ENCODE measurements at places on chromosomes 2 and 18.
A peak's percentile ranks its signal among the peaks of the same experiment; 100 is the strongest.

GRCh38 chr2:8453904-8454302 lies 228.0 kb upstream of the ID2 start:
- DNase-seq, result no peak

DNA sequence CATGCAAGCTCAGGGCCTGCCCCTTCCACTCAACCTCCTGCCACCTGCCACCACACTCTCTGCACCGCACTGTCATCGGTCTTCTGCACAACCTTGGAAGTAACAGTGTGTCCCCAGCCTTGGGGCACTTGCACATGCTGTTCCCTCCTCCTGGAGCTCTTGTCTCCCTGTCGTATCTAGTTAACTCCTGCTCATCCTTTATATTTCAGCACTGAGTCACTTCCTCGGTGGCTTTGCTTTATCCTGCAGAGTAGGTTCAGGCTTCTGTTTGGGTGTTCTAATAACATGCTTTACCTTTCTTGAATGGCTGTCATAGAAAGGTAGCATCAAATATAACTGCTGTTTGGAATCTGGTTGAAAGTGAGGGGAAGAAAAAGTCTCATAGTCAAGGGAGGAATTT lies 25.3 kb downstream of the PAX8 start:
- no peak for DNase-seq

DNA sequence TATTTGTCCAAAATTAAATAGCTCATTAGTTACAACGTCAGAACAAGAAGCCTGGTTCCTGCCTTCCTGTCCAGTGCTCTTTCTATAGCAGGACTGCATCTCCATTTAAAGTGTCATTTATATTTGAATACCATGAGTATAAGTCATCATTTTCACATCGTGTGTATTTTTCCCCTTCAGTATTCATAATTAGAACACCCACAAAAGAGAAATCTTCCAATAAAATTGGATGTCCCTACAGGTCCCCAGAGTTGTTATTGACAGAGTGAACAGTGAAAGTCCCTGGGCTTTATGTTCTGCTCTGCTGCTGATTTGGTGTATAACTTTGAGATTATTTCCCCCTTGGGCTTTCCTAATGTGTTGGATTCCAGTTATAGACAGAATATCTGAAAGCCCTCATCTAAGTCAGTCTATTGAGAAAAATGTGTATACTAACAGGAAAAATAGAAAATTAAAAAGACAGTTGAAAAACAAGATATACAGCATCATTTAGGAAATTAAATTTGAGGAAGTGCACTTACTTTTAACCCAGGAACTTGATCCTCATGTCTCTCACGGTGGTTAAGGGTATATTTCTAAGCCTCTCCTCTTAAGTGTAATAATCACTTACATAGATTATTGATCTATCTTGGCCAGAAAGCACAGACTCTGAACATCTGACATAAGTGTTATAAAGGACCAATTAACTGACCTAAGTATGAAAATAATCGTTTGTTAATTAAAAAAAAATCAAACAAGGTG lies 15.2 kb upstream of the REV1 start:
- no peak for DNase-seq

DNA sequence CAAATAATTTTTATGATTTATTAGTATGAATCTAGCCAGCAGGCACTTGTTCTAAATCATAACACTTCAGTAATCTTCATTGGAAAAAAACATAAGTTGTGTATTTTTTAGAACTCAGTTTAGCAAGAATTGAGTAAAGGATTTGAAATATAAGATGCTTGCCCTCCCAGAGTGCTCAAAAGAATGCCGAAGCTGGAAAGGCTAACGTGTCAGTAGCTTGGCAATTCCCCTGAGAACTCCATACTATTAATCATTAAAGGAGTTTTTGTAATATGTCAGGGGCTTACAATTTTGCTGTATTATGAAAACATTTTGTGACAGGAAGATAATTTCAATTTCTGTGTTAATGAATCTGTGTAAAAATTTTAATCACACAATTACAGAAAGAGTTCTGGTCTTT lies 122.7 kb downstream of the GULP1 start:
- no peak for DNase-seq

GRCh38 chr2:85911097-85911496 lies 22.3 kb upstream of the ST3GAL5 start:
- no peak for DNase-seq

DNA sequence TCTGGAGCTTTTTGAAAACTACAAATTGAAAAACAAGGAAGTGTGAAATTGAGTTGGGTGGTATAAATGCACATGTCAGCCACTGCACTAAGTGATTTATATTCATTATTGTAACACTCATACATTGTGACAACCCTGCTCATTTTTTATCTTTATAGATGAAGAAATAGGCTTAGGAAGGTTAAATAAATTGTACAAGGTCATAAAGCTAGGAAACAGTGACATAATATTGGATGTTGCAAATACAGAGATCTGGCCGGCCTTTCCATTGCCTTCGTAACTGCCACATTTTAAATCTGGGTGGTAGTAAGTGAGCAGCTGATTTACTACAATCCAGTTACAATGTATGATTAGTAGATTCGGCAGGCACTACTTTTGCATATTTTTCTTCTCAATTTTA lies 76.6 kb upstream of the LPIN2 start:
- DNase-seq, result no peak

DNA sequence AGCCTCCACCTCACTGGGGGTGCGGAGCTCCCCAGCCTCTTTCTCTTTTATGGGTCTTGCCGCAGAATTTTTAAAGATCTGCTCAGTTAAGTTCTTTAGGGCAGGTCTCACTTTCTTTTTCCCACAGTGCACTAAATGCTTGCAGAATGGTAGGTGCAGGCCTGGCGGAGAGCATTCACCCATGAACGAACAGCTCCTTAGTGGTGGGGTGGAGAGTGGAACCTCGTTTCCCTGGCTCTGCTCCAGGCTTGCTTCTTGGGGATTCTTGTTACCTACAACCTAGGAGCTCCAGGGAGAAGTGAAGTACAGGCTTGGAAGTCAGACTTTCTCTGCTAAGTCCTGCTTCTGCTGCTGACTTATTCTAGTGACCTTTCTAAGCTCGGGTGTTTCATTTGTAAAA lies 70.3 kb upstream of the PXDN start:
- DNase-seq, result no peak

GRCh38 chr2:172467382-172467781 lies 40.0 kb downstream of the ITGA6 start:
- no peak for DNase-seq

- no peak for DNase-seq
Observed at GRCh38 chr2:29747786-29748470, 173.5 kb downstream of the ALK start.

- no peak for DNase-seq
Observed at GRCh38 chr2:174660984-174661675, 63.5 kb upstream of the WIPF1 start.

DNA sequence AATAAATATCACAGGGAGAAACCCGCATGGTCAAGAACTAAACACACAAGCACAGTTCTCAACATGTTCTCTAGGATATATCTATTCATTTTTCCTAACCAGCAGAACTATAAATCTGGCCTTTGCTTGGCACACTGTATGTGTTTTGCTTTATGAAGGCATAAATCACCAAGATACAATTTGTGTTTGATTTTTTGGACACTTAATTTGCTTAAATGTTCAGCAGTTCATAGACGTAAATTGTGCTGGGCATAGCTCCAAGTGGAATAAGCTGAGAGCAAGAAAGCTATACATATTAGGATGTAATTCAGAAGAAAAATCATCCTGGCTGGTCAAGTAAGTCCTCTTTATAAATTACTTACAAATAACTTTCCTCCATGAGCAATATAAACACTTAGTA lies 341.5 kb upstream of the ATP5MC3 start:
- no peak for DNase-seq

DNA sequence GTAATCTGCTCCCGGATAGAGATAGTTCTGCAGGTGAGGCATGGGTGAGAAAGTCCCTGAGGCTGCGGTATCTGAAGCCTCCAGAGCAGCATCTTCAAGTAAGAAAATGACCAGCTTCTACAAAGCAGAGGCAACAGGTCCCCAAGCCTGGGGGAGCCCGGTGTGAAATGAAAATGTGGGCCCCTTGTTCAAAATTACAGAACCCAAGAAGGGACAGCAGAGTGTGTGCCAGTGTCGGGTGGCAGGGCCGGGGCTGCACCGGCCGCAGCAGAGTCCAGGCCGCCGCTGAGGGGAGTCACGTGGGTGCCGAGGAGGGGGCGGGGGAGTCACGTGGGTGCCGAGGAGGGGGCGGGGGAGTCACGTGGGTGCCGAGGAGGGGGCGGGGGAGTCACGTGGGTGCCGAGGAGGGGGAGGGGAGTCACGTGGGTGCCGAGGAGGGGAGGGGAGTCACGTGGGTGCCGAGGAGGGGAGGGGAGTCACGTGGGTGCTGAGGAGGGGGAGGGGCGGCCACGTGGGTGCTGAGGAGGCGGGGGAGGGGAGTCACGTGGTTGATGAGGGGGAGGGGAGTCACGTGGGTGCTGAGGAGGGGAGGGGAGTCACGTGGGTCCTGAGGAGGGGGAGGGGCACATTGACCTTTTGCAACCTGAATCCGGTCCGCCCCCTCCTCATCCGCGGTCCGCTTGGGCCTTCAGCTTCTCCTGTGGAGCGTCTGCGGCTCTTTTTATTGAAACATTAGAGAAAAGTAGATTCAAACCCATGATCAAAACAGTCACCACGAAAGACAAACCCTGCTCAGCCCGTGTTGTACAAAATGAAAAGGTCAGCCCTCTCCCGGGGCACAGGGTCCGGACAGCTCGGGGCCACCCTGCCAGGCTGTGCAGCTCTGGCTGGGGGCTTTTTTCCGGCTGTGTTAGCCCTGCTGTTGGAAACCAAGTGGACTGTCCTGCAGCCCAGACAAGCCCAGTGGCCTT lies 10.4 kb downstream of the COLEC11 start:
- peak; percentile 61 for DNase-seq

DNA sequence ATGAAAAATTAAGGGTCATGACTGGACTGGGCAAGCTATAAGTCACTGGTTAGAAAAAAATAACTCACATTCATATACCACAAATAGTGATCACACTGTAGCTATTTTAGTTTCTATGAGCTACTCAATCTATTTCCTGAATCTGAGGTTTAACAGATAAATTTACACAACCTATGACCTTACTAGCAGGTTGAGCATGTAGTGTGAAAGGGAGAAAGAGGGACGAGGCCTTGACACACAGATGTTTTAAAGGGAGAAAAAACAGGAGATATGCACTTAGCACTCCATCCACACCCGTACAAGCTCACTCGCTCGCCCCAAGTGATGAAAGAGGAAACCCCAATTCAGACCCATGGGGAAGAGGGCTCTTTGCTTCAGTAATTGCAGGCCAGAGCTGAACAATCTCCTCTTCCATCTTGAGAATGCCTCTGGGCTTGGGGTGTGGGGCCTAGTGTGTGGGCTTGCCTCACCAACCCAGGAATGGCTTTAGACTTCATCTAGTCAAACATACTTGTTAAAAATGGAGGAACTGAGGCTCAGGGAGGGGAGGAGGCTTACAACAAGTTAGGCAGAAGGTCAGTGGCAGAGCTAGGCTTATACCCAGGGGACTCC lies 10.7 kb downstream of the CYRIA start:
- no peak for DNase-seq

- DNase-seq, result no peak
Observed at GRCh38 chr2:216838151-216838550, 21.7 kb downstream of the TNP1 start.

- DNase-seq, result no peak
Observed at GRCh38 chr2:43360137-43360536, 133.7 kb upstream of the ZFP36L2 start.

DNA sequence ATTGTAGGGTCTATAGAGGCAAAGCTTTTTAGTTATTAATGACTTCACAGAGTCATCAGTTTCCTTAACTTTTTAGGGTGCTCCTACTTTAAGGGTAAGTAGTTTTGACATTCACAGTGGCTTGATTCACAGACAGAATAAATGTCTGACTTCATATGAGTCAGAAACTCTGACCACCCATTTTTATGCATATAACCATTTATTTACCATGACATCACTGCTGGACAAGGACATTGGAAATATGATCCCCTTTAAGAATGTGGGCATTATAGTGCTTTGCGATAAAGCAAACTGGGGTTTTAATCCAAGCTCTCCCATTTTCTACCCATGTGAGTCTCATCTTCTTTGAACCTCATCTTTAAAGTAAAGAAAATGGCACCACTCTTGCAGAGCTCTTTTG lies 162.0 kb upstream of the MC4R start:
- DNase-seq, result no peak

GRCh38 chr2:165436559-165436958 lies 32.9 kb upstream of the CSRNP3 start:
- no peak for DNase-seq

DNA sequence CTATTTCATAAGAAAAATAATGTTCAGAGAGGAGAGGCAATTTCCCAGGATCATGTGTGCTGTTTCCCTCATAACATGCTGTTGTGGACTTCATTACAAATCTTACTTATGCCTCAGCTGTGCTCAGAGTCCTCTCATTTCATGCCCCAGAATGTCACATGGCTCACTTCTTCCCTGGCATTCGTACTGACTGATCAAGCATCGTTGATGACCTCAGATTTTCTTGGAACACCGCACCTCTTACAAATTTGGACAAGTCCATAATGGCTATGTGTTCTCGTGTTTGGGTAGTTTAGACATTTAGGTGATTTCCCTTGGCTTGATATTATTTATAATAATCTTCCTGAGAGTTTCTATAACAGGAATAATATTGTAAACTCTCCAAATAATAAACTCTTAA lies 32.9 kb downstream of the SERPINB7 start:
- no peak for DNase-seq

GRCh38 chr2:240619506-240620148 lies 5.7 kb upstream of the GPR35 start:
- peak; percentile 8 for DNase-seq

GRCh38 chr2:109435901-109436598 lies 177.7 kb downstream of the SEPTIN10 start:
- DNase-seq, result no peak

- no peak for DNase-seq
Observed at GRCh38 chr2:223283771-223284170, 231.8 kb downstream of the KCNE4 start.

DNA sequence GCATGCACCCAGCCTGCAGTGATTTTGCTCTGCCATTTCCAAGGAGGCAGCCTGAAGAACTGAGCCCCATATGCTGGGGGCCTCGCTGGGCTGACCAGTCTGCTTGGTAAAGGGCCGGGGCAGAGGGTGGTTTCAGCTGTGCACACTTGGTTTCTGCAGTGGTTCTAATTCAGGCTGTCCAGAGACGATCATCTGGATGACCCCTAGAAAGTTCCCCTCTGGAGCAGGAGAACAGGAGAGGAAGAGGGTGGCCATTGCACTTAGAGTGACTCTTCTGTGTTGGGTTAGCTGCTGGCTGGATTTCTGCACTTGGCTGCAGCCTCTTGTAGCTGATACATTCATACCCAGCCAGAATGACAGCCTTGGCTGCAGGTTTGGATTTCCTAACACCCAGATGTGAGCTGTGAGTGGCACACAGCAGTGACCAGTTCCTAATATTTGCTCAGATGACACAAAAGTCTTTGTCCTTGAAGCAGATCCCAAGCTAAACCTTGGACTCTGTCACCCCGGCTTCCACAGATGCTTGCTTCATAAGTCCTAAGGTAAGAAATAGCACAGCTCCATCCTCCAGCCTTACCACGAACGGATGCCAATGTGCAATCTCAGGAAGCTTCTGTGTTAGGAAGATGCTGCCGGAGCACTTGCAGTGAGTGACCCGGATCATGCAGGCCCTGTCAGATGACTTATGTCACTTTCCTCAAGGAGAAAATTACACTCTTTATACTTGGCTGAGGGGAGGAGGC lies 105.6 kb downstream of the HNRNPLL start:
- no peak for DNase-seq

Data from activated naive CD4-positive, alpha-beta T cell treated with anti-CD3 and anti-CD28 coated beads, Interleukin-2, amount 50 U/mL, for 16 hours (primary cell).